Urinary bladder (tissue), 4 donors: ENCODE measurements at places on chromosomes 2 and 18.

GRCh38 chr2:15521641-15522181, 39.4 kb downstream of the NBAS start:
- DNase-seq = no peak

DNA sequence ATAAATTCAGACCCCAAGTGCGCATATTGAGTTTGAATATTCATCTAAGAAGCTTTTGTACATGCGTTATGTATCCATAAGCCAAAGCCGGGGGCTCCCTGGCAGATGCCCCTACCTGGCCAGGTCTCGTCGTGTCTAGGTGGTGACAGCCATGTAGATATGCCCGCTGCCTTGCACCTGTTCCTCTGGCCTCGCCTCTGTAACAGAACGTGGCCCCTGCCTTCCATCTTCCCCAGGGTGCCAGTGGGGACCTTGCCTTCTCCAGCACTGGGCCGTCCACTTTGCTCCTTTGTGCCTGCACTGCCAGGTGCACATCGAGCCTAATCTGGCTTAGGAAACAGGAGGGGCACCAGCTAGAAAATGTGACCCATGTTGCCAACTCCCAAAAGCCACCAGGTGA, 198.2 kb downstream of the AGAP1 start:
- DNase-seq = no peak

GRCh38 chr2:108575132-108575966, 41.1 kb downstream of the LIMS1 start:
- DNase-seq = no peak

DNA sequence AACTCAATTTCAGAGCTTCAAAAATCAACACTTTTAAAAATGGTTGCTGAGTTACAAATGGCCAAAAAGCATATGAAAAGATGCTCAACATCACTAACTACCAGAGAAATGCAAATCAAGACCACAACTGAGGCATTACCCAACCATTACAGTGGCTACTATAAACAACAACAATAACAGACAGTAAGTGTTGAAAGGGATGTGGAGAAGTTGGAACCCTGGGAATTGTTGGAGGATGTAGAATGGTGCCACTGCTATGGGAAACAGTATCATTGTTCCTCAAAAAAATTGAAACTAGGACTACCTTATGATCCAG, 173.3 kb upstream of the SPRED2 start:
- no peak for DNase-seq
